Hepatocyte (in vitro differentiated cells): ENCODE measurements at places on chromosomes 13 and 19. TPM values are rescaled to one million over a fixed set of nuclear protein-coding genes. Genes with fewer than 3 reads are reported as not detected.
A peak's percentile ranks its signal among the peaks of the same experiment; 100 is the strongest.

DNA sequence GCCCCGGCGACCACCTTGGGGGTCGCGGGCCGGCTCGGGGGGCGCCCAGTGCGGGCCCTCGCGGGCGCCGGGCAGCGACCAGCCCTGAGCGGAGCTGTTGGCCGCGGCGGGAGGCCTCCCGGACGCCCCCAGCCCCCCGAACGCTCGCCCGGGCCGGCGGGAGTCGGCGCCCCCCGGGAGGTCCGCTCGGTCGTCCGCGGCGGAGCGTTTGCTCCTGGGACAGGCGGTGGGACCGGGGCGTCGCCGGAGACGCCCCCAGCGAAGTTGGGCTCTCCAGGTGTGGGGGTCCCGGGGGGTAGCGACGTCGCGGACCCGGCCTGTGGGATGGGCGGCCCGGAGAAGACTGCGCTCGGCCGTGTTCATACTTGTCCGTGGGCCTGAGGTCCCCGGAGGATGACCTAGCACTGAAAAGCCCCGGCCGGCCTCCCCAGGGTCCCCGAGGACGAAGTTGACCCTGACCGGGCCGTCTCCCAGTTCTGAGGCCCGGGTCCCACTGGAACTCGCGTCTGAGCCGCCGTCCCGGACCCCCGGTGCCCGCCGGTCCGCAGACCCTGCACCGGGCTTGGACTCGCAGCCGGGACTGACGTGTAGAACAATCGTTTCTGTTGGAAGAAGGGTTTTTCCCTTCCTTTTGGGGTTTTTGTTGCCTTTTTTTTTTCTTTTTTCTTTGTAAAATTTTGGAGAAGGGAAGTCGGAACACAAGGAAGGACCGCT lies 729 bp downstream of the STK11 start:
- no peaks in the 10 kb centered on the region for H3K27me3 ChIP-seq
- H3K4me3 ChIP-seq: peak overlapping the region; percentile 87
- peak; percentile 31 for DNase-seq

DNA sequence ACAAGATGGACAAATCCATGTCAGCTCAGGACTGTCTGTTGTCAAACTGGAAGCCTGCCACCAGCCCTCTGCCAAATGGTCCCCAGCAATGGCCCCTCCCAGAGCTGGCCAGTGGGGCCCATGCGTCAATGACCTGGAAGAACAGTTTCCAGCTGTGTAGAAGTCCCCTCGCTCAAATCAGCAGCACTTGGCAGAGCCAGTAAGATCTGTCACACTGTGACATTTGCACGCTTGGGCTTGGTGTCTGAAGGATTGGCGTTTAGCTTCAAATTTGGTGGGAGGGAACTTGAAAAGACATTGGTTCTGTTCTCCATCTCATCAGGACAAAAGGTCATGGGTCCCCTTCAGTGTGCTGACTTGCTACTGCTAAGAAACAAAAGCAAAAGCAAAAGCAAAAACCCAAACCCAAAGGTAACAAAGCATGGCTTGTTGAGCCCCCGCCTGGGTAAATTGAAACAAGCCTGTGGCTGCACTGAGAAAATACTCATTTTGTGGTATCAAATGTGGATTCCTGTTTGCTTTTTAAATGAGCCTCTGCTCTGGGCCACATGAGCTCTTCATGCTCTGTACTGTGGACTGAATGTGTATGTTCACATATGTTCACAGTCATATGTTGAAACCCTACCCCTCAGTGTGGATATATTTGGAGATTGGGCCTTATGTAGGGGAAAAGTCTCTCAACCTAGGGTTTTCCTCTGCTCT lies 253.6 kb upstream of the MAB21L1 start:
- no peak overlapping the region for H3K4me3 ChIP-seq
- H3K27me3 ChIP-seq: no peaks in the 10 kb centered on the region
- no peak for DNase-seq
- no peaks in the 10 kb centered on the region for H3K36me3 ChIP-seq

GRCh38 chr13:107617527-107617926 lies 597.8 kb downstream of the LIG4 start:
- no peaks in the 10 kb centered on the region for H3K27me3 ChIP-seq
- no peaks in the 10 kb centered on the region for H3K36me3 ChIP-seq
- H3K4me1 ChIP-seq: no peaks in the 10 kb centered on the region
- no peak for DNase-seq
- no peak overlapping the region for H3K4me3 ChIP-seq

DNA sequence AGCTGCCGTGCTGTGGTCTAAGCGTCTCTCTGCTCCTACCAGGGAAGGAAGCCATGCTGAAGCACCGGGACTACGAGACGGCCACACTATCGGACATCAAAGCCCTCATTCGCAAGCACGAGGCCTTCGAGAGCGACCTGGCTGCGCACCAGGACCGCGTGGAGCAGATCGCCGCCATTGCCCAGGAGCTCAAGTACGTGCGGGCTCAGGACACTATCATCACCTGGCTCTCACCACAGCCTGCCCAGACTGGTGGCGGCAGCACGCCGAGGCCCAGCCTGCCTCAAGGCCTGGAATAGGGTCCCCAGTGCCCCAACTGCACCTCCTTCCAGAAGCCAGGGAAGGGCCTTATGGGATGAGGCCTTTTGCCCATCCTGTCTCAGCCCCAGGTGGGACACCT lies 22.8 kb downstream of the CAPN12 start:
- no peaks in the 10 kb centered on the region for H3K27me3 ChIP-seq
- H3K4me1 ChIP-seq: peaks cover 14% of the 10 kb centered on the region
- DNase-seq: no peak
- H3K36me3 ChIP-seq: no peaks in the 10 kb centered on the region
- peak overlapping the region; percentile 89 for H3K27ac ChIP-seq

- H3K36me3 ChIP-seq: no peaks in the 10 kb centered on the region
- H3K4me3 ChIP-seq: no peak overlapping the region
- H3K4me1 ChIP-seq: no peaks in the 10 kb centered on the region
- peak overlapping the region; percentile 77 for H3K27ac ChIP-seq
- H3K27me3 ChIP-seq: no peaks in the 10 kb centered on the region
Observed at GRCh38 chr19:23263870-23264590, 13.8 kb upstream of the ZNF724 start.

DNA sequence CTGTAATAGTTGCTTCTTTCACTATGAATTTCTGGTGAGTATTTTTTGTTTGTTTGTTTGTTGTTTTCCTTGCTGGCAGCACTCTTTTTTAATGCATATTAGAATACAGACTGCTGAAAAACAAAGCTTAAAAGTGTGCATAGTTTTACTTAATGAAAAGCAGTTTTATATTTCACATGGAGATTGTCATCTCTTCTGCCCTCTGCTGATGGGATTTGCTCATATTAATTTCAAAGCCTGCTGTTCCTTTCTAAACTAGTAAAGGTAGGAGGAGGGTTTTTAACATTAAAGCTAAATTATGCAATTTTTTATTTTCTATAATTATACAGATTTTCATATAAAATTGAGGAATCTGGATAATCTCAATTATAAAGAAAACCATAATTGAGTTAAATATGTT lies 692.6 kb upstream of the SLITRK1 start:
- DNase-seq: peak; percentile 6
- H3K4me3 ChIP-seq: no peak overlapping the region
- H3K27me3 ChIP-seq: no peaks in the 10 kb centered on the region
- no peaks in the 10 kb centered on the region for H3K4me1 ChIP-seq
- no peaks in the 10 kb centered on the region for H3K36me3 ChIP-seq

DNA sequence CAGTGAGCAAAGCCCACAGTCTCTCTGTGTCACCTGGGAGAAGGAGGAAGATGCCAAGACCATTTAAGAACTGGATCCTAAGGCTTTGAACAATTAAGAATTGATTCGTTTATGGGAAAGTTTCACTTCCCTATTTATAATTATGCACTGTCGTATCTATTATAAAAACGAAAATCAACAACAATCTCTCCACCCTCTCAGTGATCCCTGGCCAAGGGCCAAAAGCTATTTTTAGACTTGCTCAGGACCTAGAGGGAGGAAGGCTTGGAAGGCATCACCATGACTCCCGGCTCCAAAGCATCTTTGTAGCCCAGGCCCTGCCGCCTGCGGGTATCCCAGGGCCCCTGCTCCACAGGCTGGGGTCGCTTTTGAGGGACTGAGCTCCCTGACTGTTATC lies 1.3 kb downstream of the RHPN2 start:
- H3K4me3 ChIP-seq: peak overlapping the region; percentile 79
- peak overlapping the region; percentile 91 for H3K27ac ChIP-seq
- no peaks in the 10 kb centered on the region for H3K4me1 ChIP-seq
- H3K36me3 ChIP-seq: no peaks in the 10 kb centered on the region

- peaks cover 8% of the 10 kb centered on the region for H3K4me1 ChIP-seq
- no peaks in the 10 kb centered on the region for H3K27me3 ChIP-seq
- H3K36me3 ChIP-seq: no peaks in the 10 kb centered on the region
- H3K4me3 ChIP-seq: no peak overlapping the region
Observed at GRCh38 chr13:111245576-111246384, 74.7 kb upstream of the TEX29 start.

- H3K4me1 ChIP-seq: peaks cover 14% of the 10 kb centered on the region
- H3K36me3 ChIP-seq: no peaks in the 10 kb centered on the region
- H3K4me3 ChIP-seq: no peak overlapping the region
- peak overlapping the region; percentile 48 for H3K27ac ChIP-seq
- no peaks in the 10 kb centered on the region for H3K27me3 ChIP-seq
Observed at GRCh38 chr19:16463341-16463990, 8.3 kb downstream of the EPS15L1 start.

DNA sequence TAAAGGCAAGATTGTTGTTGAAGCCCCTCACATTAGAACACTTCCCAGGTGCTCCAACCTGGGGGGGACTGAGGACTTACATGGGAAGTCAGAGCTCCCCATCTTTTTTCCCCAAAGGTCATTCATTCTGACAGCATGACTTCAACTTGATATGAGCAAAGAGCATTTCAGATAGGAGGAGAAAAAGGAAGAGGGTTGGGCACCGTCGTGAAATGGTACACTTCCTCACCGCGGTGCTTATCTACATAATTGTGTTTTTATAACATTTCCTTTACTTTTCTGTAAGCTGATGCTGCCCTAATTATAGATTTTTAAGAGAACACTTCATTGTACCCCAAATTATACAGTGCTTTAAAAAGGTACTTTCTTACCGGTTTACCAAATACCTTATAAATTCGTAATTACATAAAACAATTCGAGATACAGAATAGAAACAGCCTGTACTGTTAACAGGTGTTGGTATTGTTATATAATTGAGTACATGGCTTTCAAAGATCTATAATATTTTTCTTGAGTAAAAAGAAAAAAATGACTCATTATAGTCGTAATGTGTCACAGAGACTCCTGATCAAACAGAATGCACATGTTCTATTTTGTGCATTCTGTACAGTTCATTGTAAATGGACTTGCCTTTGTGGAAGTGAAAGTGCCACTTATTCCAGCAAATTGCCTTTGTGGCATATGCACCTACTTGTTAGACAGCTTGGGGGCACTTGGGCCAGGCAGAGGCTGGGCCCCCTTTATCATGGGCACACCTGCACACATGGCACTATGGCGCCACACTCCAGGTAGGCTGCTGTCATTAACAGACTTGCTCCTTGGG lies 81.8 kb downstream of the GGACT start:
- no peak overlapping the region for H3K27ac ChIP-seq
- no peak for DNase-seq
- H3K4me3 ChIP-seq: no peak overlapping the region
- no peaks in the 10 kb centered on the region for H3K36me3 ChIP-seq
- no peaks in the 10 kb centered on the region for H3K27me3 ChIP-seq

DNA sequence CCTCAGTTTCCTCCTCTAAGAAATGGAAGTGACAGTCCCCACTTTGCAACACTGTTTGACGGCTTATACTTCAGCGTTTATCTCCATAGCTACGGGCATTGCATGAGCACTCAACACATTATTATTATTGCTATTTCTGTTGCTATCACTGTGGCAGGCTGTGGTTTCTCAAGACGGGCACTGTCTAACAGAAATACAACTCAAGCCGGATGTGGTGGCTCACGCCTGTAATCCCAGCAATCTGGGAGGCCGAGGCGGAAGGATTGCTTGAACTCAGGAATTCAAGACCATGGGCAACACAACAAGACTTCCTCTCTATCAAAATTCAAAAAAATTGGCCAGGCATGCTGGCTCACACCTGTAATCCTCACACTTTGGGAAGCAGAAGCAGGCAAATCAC lies 4.9 kb upstream of the ZSWIM4 start:
- H3K27ac ChIP-seq: no peak overlapping the region
- DNase-seq: no peak
- H3K4me1 ChIP-seq: peaks cover under 1% of the 10 kb centered on the region
- H3K36me3 ChIP-seq: no peaks in the 10 kb centered on the region
- no peaks in the 10 kb centered on the region for H3K27me3 ChIP-seq
- no peak overlapping the region for H3K4me3 ChIP-seq

GRCh38 chr13:70619936-70620335 lies 511.7 kb upstream of the KLHL1 start:
- no peaks in the 10 kb centered on the region for H3K4me1 ChIP-seq
- H3K27me3 ChIP-seq: no peaks in the 10 kb centered on the region
- no peak overlapping the region for H3K27ac ChIP-seq
- DNase-seq: no peak
- H3K4me3 ChIP-seq: no peak overlapping the region
- no peaks in the 10 kb centered on the region for H3K36me3 ChIP-seq

- no peak for DNase-seq
- H3K27me3 ChIP-seq: peaks cover 13% of the 10 kb centered on the region
Observed at GRCh38 chr19:1063030-1063908, 3.7 kb upstream of the ARHGAP45 start.

DNA sequence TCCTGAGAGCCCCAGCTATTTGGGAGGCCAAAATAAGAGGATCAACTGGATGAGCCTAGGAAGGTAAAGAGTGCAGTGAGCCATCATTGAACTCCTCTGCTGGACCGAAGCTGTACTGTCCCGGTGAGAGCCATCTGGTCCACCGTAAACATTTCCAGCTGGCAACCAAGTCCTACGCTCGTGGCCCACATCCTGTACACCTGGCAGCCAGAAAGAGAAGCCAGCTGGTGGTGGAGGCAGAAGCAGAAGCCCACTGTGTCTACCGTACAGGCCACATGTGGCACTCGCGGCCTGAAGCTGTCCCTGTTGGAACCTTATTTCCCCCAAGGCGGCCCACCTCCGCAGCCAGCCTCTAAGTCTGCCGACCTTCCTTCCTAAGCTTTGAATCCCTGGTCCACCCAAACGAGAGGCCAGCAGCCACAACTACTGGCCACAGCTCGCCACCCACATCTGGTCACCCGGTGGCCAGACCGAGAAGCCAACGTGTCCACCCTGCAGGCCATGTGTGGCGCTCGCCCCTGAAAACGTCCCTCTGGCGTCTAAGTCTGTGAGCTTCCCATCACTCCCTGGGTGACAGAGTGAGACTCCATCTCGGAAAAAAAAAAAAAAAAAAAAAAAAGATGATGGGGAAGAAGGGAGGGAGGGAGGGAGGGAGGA lies 14.2 kb upstream of the ZNF91 start:
- no peak for DNase-seq
- H3K36me3 ChIP-seq: no peaks in the 10 kb centered on the region
- no peaks in the 10 kb centered on the region for H3K27me3 ChIP-seq

Gene ITGBL1
- total RNA-seq: 0.33 TPM in 1 of 2 replicates, not detected in the other

Gene C19orf53
- 89.2 and 97.0 TPM in 2 replicates for total RNA-seq

Gene OR4F17
- total RNA-seq: not detected in 2 replicates

Gene CGB2
- not detected in 2 replicates for total RNA-seq

Gene BAX
- total RNA-seq: 76.4 and 77.3 TPM in 2 replicates

Gene CATSPERD
- total RNA-seq: not detected in 2 replicates

Gene GPR12
- total RNA-seq: not detected in 2 replicates
